Right renal pelvis (tissue), 4 donors: ENCODE measurements at places on chromosomes 12 and 14.

DNA sequence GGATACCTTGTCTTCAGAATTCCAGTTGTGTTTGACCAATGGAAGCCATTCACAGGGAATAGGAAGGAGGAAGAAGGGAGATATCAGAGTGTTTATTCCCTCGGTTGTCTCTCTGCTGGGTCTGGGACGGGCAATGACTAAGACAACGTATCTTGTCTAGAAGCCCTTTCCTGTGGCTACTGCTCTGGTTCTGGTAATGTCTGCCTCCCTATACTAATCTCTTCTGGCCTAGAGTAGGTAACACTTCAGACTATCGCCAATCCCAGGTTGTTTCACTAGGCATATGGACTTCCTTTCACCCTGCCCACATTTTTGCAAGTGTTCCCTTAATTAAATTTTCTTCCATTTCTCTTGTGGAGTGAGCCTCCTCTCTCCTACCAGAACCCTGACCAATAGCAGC lies 687.7 kb upstream of the TBX3 start:
- DNase-seq = no peak

DNA sequence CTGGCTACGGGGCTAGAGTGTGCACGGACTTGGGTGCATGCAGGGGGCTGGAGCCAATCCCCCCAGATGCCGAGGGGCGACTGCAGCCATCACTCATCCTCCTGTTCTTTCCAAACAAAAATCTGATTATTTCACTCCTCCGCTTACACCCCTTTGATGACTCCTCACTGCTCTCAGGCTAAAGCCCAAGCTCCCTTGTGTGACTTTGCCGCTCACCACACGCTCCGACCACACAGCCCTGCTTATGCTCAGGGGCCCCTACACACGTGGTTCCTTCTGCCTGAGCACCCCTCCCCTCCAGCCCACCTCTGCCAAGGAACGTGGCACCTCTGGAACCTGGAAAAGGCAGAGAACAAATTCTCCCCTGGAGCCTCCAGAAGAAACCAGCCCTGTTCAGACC lies 13.7 kb downstream of the CHFR start:
- DNase-seq = no peak

- no peak for DNase-seq
These were observed 66.4 kb upstream of the KRR1 start for GRCh38 chr12:75577812-75578211.

DNA sequence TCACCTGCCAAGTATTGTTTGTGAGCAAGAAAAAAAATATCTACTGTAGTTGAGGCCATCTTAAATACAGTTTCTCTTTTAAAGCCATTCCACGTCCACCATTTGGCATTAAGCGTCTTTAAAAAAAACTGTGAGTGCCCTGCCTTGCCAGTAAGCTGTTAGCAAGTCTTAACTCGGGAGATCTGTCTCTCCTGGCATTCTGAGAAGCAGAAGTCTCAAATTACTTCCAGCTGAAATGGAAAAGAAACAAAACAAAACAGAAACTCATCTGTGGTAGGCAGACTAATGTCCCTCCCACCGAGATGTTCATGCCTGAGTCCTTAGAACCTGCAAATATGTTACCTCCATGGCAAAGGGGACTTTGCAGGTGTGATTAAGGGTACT lies 126.2 kb downstream of the CRADD start:
- no peak for DNase-seq

GRCh38 chr12:115709540-115710011 lies 567.9 kb downstream of the MED13L start:
- no peak for DNase-seq

DNA sequence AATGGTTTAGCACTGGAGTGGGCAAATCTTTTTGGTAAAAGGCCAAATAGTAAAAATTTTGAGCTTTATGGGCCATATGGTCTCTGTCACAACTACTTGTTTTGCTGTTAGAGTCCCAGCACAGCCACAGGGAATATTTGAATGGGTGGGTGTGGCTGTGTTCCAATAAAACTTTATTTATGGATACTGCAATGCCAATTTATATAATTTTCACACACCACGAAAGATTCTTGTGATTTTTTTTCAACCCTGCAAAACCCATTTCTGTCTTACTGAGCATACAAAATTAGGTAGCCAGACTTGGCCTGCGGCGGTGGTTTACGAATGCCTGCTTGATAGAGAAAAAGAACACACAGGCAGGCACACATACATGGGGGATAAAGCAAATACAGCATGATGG lies 28.3 kb downstream of the TMEM120B start:
- DNase-seq = no peak

GRCh38 chr12:12592930-12593329 lies 18.7 kb upstream of the CREBL2 start:
- no peak for DNase-seq

GRCh38 chr14:44940944-44941343 lies 20.8 kb downstream of the KLHL28 start:
- no peak for DNase-seq

- no peak for DNase-seq
These were observed 218.6 kb downstream of the SYT1 start for GRCh38 chr12:79083181-79083580.

- DNase-seq = no peak
These were observed 180.4 kb upstream of the DIO3 start for GRCh38 chr14:101380940-101381339.

DNA sequence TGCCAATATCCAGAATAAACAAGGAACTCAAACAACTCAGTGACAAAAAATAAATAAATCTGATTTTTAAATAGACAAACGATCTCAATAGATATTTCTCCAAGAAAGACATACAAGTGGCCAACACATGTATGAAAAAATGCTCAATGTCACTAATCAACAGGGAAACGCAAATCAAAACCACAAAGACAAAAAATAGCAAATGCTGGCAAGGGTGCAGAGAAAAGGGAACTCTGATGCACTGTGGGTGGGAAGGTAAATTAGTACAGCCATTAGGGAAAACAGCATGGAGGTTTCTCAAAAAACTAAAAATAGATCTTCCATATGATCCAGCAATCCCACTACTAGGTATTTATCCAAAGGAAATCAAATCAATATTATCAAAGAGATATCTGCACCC lies 3.5 kb upstream of the EIF5 start:
- DNase-seq = no peak

DNA sequence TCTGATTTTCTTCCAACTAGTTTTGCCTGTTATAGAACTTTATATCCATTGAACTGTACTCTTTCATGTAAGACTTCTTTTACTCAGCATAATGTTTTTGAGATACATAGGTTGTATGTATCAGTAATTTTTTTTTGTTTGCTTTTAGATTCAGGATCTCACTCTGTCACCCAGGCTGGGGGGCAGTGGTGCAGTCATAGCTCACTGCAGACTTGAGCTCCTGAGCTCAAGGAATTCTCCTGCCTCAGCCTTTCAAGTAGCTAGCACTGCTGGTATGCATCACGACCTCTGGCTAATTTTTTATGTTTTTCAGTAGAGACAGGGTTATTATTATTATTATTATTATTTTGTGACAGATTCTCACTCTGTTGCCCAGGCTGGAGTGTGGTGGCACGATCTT lies 65.0 kb upstream of the DDHD1 start:
- no peak for DNase-seq
